Central memory CD4-positive, alpha-beta T cell (primary cell): ENCODE measurements at places on chromosomes 6 and 20.

DNA sequence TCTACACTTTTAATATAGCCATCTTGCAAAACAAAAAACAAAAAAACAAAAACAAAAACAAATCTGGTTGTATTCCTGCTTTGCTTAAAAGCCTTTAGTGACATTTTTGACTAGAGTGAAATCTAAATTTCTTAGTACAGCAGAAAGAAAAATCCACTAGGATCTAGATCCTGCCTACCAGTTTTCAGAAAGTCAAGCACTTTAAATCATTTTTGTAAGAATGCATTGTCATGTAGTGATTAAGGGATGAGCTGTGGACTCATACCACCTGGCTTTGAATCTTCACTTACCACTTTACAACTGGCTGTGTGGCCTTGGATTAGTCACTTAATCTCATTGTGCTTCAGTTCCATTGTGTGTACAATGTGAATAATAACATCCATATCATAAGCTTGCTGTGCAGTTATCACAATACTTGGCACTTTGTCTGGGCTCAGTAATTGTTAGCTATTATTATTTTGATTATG lies 4.0 kb downstream of the MKKS start:
- DNase-seq, result no peak

- no peak for DNase-seq
These were observed 20.8 kb upstream of the TNFAIP3 start for GRCh38 chr6:137846274-137846673.

GRCh38 chr20:9119776-9120175 lies 50.9 kb downstream of the PLCB4 start:
- DNase-seq, result no peak

GRCh38 chr20:8152183-8152582 lies 20.1 kb downstream of the PLCB1 start:
- DNase-seq, result no peak

- DNase-seq, result no peak
These were observed 31.4 kb upstream of the HAO1 start for GRCh38 chr20:7971536-7972280.

DNA sequence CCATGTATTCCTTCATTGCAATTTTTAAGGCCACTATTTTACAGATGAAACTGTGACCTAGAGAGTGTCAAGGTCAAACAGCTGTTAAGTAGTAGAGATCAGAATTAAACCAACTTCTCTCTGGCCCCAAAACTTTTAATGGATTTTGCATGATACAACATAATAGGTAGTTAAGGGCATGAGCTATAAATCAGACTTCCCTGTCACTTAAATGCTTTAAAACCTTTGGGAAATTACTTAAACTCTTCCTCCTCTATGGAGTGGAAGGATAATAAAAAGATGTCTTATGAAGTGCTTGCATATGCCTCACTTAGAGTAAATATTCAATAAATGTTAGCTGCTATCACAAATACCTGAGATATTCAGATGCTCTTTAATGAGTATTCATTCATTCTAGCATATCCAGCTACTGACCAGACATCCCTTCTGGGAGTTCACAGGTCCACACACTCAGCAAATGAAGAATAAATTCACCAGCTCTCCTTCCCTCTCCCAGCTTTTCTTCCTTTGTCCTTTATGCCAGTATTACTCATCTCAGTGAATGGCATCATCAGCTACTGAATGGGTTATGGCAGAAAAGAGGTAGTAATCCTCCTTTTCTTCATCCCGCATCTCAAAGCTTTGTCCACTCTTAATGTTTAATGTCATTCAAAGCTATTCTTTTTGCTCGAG lies 36.2 kb downstream of the EYA4 start:
- no peak for DNase-seq

DNA sequence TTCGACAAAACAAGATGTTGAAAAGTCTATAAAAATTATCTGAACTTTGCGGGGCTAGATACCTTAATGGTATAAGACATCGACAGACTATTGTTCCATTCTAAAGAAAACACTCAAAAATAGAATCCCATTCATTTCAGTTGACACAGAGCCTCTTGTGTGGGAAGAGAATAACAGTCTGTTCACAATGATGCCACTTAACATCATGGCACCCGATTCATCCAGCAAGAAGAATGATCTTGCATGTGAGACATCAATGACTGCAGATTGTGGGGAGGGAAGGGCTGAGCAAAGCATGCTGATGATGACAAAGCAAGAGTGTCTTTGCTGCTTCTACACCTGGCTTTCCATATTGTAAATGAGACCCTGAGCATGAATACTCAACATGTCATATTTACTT lies 49.7 kb upstream of the ARMH2 start:
- DNase-seq, result no peak

GRCh38 chr20:18743665-18744440 lies 69.7 kb upstream of the SCP2D1 start:
- no peak for DNase-seq

DNA sequence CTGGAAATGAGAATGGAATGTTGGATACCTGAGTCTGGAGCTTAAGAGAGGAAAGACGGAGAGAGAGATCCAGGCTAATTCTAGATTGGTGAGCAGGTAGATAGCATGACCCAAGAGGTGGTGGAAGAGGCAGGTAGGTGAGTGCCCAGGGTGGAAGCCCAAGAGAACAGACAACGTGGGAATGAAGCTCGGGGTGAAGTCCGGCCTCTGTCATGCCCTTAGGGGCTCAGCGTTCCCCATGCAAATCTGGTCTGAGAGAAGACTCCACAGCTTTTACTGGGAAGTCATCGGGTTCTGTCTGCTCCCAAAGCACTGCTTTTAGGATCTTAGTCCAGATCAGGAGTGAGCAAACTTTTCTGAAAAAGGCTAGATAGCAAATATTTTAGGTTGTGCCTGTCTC lies 3.6 kb downstream of the NELFCD start:
- DNase-seq, result no peak

GRCh38 chr20:1801225-1801928 lies 93.8 kb upstream of the SIRPA start:
- no peak for DNase-seq

DNA sequence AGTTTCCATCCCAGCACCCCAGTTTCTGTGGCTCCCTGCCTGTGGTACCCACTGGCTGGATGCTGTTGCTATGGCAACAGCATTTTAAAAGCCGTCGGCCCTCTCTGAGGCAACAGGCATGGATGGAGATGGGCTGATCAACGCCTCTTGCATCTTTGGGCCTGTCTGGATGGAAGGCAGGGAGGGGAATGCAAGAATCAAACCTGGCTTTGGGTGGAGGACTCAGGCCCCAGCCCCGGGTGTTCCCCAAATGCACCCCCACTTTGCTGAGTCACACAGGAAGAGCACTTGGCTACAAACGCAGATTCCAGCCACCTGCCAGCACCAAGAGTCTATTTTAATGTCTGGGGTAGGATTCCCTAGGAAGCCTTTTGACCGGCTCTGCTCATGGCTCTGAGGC lies 45.7 kb upstream of the TGM2 start:
- no peak for DNase-seq

DNA sequence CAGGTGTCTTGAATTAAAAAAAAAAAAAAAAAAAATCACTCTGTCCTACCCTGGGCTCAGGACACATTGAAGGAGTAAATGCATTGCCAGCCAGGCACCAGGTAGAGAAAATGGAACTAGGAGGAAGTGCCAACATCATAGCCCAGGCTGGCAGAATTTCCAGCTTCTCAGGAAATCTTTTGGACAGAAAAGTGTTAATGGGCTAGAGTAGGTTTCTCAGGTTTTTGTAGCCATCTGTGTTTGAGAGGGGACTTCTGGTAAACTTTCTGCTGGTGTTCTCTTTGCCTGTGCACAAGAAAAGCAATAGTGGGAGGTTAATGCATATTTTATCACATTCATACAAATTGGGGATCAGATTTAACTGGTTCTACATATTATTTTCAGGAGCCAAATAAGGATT lies 678.3 kb upstream of the NRSN1 start:
- DNase-seq, result no peak

DNA sequence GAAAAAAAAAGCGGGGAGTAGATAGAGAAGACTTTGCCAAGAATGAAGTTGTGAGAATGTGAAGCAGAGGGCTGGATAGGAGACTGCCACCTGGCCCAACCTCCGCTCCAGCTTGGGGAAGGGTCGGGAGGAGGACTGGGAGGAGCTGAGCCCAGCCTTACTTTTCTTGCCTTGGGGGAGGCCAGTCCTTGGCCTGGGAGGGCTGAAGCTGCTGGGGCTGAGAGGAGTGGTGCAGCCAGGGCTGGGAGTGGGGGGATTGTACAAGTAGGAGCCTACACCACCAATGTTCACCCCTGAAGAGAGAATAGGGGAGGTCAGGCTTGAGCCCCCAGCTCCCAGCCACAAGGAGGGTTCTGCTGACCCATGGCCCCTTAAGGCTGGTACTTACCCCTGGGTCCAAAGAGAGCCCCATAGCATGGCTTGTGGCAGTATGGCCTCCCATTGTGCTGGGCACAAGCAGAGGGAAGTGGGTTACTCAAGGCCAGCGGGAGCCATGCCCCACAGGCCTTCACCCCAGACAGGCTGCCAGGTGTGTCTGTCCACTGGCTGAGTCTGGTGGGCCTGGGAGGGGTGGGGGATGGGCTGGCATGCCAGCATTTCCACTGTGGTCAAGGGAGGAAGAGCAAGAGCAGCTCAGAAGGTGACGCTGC lies 1.1 kb downstream of the CRIP3 start:
- no peak for DNase-seq

DNA sequence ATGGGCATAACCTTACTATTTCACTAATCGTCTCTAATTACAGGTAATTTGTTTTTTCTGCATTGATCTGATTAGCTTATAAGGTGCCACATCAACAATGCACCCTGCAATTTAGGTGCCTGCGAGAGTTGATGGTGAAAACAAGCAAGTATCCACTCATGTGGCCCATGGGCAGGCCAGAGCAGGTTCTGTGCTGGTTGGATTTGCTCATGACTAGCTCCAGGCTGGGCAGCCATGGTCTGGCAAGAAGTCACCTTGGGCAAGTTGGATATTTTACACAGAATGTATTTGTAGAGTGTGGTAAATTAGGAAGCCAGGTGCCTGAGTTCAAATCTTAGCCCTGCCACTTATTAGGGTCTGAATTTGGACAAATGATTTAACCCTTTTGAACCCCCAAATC lies 25.3 kb downstream of the RAB44 start:
- DNase-seq, result no peak

DNA sequence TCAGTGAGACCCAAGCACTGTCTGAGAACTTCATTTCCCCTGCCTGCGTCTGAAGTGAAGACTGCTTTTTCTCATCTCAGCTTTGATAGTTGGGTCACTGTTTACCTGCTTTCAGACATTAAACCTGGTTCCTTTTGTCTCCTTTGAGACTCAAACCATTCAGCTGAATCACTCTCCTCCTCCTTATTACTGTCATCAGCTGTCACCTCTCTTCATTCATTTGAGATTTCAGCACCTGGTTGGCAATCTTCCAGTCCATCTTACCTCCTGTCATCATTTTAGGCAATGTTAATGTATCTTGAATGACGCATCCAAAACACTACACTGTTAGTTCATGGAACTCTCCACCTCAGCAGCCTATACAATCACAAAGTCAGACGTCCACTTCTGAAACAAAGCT lies 34.3 kb upstream of the SOX4 start:
- DNase-seq, result no peak

GRCh38 chr20:60921022-60921622 lies 330.9 kb upstream of the CDH4 start:
- DNase-seq, result no peak

DNA sequence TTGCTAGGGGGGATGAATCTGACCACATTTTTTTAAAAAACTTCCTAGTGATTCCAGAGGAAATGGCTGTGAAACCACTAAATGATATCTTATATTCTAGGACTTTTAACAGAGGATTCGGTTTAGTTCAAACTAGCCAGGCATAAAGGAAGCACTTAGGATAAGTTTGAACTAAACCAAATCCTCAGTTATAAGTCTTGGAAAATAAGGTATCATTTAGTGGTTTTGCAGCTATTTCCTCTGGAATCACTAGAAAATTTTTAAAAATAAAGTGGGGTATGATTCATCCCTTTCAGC lies 327.9 kb upstream of the QKI start:
- DNase-seq, result no peak

DNA sequence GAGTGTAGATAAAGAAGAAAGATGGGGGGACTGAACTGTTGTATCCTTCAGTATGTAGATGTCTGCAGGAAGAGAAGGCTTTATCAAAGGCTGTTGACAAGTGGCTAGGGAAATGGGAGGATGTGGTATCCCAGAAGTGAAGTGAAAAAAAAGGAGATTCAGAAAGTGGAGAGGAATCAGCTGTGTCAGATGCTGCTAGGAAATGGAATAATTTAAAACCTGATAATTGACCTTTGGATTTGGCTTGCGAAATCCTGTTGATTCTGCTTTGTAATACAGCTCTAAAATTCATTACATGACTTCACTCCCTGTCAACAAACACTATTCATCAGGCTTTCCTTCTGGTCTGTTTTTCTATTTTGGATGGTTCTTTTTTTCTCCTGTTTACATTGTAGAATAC lies 41.7 kb downstream of the PHF3 start:
- DNase-seq, result no peak

- no peak for DNase-seq
These were observed 92.5 kb downstream of the SLC22A23 start for GRCh38 chr6:3364391-3364790.

DNA sequence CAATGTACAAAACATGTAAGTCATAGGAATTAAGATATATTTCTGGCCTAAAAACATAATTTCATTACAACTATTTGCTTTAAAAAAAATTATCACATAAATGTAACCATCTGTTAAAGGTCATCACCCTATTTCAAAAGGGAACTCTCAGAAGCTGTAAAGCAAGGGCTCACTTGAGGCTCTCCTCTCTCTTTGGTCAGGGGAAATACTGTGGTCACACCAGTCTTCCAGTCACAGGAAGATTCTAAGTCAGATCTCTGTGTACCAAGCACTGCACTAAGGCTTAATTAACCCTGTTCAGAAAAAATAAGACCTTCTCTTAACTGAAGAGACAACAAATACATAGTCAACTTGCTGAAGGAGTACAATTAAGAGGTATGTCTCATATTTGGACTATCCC lies 75.6 kb downstream of the MMS22L start:
- DNase-seq, result no peak

- no peak for DNase-seq
These were observed 396.6 kb upstream of the ID4 start for GRCh38 chr6:19440531-19440930.

DNA sequence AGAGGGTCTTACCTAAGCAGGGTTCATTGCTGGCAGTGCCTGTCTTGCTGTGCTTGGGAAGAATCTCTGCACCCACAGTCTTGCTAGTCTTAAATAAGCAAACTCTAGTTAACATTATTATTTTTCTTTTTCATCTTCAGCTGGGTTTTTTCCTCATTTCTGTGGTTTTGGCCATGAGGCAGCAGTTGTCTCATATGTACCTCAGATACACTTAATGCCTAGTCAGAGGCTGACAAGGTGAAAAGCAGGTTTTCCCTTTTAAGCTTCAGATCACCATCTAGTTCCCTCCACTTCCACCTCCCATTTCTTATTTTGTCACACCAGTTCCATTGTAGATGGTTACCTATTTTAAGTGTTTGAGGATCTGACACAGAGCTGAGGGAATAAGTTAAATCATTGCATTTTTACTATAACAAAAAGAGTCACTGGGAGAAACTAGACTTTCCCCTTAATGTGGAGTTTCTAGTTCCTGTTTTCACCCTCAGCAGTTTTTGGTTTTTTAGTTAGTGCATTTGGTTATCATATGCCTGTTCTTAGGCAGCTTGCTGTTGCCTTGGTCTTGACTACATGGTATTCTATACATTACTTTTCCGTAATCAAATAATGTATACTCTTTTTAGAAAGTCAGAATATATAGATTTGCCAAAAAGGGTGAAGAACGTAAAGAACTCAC lies 46.0 kb downstream of the AFDN start:
- no peak for DNase-seq

GRCh38 chr6:30767158-30767943 lies 23.0 kb upstream of the IER3 start:
- no peak for DNase-seq

- DNase-seq, result no peak
These were observed 336.0 kb upstream of the DEFB115 start for GRCh38 chr20:30921286-30922071.

GRCh38 chr6:139262519-139263300 lies 29.1 kb downstream of the TXLNB start:
- peak; percentile 55 for DNase-seq
